ENCODE measurements at places on chromosomes 2 and 18. TPM values are rescaled to one million over a fixed set of nuclear protein-coding genes. Genes with fewer than 3 reads are reported as not detected.

Gene TPO
- 0.18 TPM for polyA plus RNA-seq

Gene CMPK2
- 4.0 TPM for polyA plus RNA-seq

Gene NOSTRIN
- polyA plus RNA-seq, result 39.0 TPM

Gene DNAJC5G
- polyA plus RNA-seq, result 0.37 TPM

Gene ZAP70
- polyA plus RNA-seq, result 1.8 TPM

Gene DRC1
- polyA plus RNA-seq, result 1.1 TPM

Gene HAAO
- 25.7 TPM for polyA plus RNA-seq

Gene BCL2
- 11.5 TPM for polyA plus RNA-seq

Gene PPP1CB
- 168 TPM for polyA plus RNA-seq

Gene NAT8
- 1.3 TPM for polyA plus RNA-seq

Gene IGFBP5
- polyA plus RNA-seq, result 102 TPM

Gene EFEMP1
- 111 TPM for polyA plus RNA-seq

Gene PLCL1
- 8.6 TPM for polyA plus RNA-seq

Gene MAP3K19
- polyA plus RNA-seq, result 3.2 TPM

Gene PREPL
- 113 TPM for polyA plus RNA-seq

Gene NTSR2
- polyA plus RNA-seq, result not detected

Gene SEMA4C
- polyA plus RNA-seq, result 43.1 TPM

Gene LYG1
- 3.1 TPM for polyA plus RNA-seq

Gene UGP2
- polyA plus RNA-seq, result 106 TPM

Gene PCARE
- 0.05 TPM for polyA plus RNA-seq

Gene UGT1A5
- not detected for polyA plus RNA-seq

Gene GPR35
- polyA plus RNA-seq, result 3.0 TPM

Gene SIGLEC15
- 0.40 TPM for polyA plus RNA-seq

Gene CFAP65
- polyA plus RNA-seq, result 0.60 TPM

Gene MOCOS
- polyA plus RNA-seq, result 1.1 TPM

Gene VWC2L
- 0.06 TPM for polyA plus RNA-seq

Gene ANKRD44
- polyA plus RNA-seq, result 20.4 TPM

Gene MAP4K4
- polyA plus RNA-seq, result 130 TPM

Gene EFR3B
- 5.7 TPM for polyA plus RNA-seq

Gene CIDEA
- polyA plus RNA-seq, result 1.4 TPM
